ENCODE measurements at places on chromosomes 3 and 15.

DNA sequence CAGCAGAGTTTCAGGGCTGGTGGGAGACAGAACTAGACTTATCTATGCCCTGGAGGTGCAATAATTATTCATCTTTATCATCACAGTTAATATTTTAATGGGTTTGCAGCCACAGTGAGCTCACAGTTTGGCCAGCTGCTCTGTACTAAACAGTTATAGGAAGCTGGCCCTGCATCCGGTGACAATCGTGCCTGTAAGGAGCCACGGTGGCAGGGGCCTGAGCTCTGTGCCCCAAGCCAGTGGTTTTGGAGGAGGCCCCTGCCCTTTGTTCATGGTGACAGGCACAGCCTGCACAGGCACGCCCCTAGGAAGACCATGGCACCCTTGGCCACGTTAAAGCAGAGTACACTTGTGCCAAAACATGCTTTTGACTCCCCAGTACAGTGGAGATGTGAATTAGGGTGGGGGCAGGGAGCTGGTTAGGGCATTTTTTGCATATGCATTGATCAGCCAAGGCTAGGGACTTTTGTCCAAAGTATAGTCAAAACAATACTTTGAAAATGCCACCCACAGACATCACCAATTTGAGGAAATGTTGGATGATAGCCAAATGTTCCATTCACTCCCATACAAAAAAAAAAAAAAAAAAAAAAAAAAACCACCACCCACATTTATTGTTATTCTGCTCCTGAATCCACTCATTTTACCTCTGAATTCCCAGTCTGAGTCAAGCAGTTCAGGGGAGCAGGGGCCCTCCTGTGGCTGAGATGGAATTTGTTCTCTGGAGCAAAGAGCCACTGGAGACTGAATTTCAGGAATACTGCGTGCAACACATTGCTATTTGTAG is 3.4 kb upstream of the RFTN1 start:
- DNase-seq = peak; percentile 33

DNA sequence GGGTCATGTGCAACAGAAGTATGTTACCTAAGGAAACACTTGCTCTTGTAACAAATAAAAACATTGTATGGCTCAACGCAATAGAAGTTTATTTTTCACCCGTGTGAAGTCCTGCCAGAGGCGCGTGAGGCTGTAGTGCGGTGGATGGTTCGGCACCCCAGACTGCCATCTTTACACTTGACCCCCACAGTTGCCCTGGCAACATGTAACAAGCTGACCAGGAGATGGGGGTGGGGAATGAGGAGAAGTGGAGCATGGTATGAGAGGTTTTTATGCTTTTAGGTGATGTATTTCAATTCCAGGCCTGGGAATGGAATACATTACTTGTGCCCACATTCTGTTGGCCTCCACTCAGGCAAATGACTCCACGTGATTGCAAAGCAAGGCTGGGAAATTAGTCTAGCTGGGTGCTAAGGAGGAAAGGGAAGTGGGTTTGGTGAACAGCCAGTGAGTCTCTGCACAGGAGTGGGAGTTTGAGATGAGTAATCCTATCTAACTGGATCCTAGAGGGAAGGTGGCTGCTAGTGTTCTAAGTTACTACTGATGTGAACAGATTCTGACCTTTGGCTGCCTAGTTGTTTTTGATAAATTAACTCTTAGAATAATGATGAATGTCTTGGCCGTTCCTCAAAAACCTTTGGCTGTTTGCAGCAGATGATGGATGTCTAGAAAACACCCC is 33.8 kb upstream of the GREM1 start:
- no peak for DNase-seq

DNA sequence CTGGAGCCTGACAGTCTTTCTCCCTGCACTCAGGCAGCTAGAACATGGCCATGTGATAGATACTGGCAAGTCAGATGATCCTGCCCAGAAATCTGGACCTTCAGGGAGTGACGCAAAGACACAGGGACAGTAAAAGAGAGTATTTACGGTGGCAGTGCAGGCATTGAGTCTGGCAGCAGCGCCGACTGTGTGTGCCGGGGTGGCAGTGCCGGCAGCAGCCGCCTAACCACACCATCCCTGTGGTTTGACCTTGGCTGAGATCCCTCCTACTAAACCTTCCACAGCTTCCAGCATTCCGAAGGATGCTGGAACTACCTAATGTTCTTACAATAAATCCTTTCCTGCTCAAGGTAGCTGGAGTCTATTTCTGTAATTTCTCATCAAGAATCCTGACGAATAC is 4.6 kb upstream of the TSPAN3 start:
- peak; percentile 19 for DNase-seq

GRCh38 chr3:113574213-113574612 is 41.9 kb downstream of the SIDT1 start:
- DNase-seq = no peak

DNA sequence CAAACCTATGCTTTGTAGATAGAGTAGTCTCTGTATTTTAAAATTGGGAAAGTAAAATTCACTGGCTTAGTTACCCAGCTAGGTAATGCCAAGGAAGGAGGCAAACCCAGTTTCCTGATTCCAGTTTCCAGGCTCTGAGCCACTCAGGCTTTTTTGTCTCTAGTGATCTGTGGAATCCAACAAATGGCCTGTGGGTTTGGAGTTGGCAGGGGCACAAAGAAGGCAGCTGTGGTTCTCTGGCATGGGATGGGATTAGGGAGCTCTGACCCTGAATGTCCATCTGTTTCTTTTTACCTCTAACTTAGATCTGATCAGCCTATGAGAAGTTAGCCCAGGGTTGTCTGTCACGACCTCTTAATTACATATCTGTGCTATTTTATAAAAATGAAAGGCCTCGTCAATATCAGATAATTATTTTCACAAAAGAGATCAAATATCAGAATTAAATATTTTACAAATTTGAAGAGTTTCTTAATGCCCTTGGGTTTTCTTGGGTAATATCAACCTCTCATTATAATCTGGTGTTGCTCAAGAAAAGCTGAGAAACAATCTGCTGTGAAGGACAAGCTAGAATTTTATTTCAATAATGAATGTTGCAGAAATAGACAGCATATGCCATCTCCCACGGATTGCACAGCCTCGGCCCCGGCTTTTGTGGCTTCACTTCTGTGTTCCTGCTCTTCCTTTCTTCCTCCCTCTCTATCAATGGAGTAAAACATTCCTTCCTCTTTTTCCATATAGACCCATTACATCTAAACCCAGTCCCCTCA is 63.7 kb upstream of the DAZL start:
- no peak for DNase-seq

- DNase-seq = no peak
Observed at GRCh38 chr3:113223475-113224281, 12.3 kb downstream of the BOC start.

- DNase-seq = no peak
Observed at GRCh38 chr3:154143873-154144272, 22.7 kb downstream of the ARHGEF26 start.

All from HepG2 (cell line).